ENCODE measurements at places on chromosomes 2 and 18.

DNA sequence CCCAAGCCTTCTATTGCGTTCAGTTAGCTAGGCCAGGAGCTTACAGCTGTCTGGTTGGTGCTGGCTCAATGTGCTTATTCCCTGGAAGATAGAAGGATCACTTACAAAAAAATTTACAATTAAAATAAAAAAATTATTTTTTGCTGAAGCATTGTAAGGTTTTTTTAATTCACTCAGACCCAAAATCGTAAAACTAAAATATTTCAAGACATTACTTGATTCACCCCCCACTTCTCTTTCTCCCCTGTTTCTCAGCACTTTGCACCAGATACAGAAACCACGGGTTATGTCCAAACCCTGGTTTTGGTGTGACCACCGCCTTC lies 911 bp upstream of the PTPRM start:
- no peak for DNase-seq

- DNase-seq = no peak
These were observed 848 bp downstream of the VRK2 start for GRCh38 chr2:58047373-58047935.

- DNase-seq = peak; percentile 56
These were observed 152.9 kb downstream of the SMAD7 start for GRCh38 chr18:48797841-48798255.

DNA sequence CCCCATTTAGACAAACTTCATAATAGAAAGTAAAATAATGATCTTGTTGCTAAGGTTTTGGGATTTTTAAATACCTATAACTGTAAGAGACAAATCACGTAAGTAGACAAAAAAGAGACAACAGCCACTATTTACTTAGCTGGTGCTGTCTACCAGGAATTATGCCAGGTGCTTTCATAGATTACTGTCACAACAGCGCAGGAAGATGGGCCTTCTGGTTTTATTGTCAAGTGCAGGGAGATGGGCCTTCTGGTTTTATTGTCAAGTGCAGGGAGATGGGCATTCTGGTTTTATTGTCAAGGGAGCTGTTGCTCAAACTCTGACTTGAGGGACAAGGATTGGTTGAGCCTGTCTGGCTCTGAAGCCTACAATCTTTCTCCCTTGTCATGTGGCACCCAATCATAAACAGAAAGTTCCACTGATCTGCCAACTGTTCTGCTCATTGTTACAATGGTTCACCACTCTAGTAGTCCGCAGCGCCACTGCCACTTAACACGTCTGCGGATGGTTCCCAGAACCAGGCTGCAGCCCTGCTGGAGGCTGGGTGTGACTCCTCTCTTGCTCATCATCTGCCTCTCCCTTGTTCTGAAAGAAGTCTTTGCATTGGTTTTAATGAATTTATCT lies 95.0 kb downstream of the RNF144A start:
- DNase-seq = no peak

GRCh38 chr2:21759819-21760218 lies 636.1 kb downstream of the TDRD15 start:
- no peak for DNase-seq

DNA sequence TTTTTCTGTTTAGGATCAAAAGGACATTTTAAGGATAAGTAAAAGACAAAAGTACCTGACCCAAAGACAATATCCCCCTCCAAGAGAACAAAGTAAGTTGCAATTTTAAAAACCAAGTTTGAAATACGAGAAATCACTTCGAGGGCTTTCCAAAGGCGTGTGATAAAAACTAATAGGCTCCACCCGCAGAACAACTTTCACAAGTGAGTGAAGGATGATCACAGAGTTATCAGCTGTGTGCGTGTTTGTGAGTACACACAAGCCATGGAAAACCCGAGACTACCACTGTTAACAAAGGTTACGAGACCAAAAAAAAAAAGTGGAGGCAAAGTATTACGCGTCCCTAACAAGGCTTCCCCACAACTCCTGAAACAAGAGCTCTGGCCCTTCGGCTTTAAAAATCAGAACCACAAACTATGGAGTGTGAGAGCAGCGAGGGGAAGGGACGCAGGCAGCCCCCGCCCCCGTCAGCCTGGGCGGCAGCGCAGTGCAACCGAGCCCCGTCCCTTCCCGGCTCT lies 719 bp downstream of the SMAD2 start:
- no peak for DNase-seq

DNA sequence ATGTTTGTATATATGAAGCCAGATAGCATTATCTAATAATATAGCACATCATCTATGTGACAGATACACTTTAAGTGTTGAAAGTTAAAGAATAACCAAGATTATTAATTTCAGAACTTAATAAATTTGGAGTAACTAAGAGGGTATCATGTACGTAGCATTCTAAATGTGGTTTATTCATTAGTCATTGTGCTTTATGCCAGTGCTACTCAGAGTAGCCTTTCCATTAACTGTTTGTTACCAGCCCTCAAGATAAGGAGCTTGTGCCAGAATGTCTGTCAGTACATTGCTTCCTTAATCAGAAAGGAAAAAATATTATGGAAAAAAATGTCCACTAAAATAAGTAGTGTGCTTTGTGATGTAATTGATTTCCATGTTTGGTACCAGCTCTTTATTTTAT lies 94.9 kb upstream of the TWSG1 start:
- no peak for DNase-seq

Data from heart left ventricle (tissue), 16 donors.